ENCODE measurements at places on chromosomes 6 and 20.

DNA sequence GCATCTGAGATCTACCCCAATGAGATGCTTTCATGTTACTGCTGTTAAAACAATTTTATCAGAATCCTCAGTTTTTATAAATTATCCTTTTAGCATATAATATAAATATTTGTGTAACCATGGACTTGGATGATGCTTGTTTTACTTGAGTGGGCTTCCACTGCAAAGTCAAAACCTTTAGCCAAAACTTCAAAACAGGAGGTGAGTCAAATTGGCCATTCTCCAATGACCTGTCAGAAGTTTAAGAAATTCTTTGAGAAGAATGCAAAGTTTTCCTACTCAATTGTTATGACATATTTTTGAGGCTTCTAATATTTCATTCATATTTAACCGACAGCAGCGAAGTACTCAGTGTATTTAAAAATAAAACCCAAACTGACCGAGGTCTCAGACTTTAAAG lies 507.9 kb downstream of the EYS start:
- DNase-seq: no peak

GRCh38 chr6:148467926-148468325 lies 125.3 kb downstream of the SASH1 start:
- DNase-seq: no peak

GRCh38 chr6:119129148-119129967 lies 50.9 kb upstream of the FAM184A start:
- peak; percentile 47 for DNase-seq

DNA sequence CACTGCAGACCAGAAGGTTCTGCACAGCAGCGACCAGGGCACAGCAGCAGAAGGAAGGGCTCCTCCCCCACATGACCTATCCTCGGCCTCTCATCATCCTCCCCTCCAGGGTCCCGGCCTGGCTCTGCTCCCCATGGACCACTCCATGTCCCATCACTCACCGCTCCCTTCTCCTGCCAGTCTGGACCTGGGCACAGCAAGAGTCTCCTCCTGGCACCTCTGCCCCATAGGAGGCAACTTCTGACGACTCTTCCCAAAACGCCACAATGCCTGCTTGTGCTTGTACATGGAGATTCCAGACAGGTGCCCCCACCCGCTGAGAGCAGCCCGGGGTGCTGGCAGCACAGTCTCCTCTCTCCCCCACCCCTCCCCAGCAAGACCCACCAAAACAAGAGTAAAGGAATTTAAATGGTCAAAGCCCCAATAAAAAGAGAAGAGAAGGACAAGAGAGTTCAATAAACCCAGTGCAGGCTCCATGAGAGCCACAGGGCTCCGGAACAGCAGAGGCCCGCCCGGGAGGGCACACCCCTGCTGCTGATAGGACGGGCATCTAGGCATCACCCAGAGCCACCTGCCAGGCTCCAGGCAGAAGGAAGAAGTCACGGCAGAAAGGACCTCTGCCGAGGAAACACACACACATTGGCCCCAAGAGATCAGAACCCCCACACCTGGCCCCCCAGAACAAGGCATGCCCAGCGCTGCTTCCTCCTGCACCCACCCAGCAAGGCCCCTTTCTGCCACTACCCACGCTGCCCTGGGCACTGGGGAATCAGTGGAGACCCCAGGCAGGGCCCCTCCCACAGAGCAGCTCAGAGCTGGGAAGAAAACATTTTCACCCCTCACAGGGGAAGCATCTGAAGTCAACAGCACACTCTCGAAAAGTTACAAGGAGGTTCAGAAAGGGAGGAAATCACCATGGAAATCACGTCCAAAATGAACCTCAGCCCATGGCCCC lies 15.2 kb downstream of the TAF4 start:
- DNase-seq: no peak

- peak; percentile 35 for DNase-seq
Measured at GRCh38 chr20:24588725-24589340, 119.4 kb downstream of the SYNDIG1 start.

GRCh38 chr6:52507557-52508260 lies 69.2 kb downstream of the TRAM2 start:
- no peak for DNase-seq

GRCh38 chr6:27791182-27791943 lies 120.8 kb downstream of the OR2B2 start:
- DNase-seq: peak; percentile 35

DNA sequence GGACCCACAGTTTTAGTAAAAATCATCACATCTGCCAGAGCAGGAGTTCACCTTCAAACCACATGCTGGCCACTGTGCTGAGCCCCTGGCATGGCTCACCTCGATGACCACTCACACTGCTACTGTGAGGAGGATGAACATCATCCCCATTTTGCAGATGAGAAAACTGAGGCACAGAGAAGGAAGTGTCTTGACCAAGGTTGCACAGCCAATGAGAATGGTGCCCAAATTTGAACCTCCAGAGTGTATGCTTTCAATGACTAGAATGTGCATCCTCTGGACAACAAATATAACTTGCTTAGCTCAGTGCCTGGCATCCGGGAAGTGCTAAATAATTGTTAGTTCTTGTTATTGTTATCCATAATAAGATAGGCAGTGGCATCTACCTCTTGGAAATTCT lies 37.2 kb upstream of the FAM83D start:
- no peak for DNase-seq

DNA sequence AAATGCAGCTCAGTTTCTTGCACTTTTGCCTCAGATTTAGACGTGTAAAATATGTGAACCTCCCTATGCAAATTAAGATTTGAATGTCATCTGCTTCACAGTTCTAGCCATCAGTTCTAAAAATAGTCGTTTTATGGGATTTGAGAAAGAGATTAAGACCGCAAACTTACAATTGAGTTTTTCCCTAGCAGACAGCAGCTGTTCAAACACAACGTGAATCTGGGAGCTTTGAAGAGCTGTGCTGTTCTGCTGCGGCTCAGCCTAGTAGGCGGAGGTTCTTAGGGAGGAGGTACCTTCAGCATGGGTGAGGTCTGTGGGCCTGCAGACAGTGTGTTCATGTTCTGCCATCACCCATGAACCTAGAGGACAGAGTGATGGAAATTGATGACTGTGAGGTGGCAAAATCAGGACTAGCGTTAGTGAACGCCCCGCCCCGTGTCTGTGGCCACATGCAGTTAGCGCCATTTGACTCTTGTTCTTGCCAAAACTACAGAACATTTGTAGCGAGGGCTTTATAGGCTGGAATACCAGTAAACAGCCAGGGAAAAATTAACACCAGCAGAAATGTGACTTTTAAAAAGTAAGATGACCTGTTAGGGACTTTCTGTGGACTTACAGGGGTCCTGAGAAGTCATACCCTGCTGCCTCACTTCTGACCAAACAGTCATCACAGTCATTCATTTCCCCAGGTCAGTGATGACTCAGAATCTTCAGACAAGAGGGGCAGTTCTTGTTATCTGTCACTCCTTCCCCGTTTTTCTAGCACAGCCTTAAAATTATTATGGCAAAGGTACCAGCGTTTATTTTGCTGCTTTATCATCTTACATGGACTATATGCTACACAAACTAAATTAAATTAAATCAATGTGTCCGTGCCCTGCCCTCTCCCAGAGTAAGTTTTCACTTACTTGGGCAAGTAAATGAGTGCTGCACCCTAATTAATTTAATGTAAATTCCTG lies 84.3 kb upstream of the TMEM181 start:
- DNase-seq: peak; percentile 72

DNA sequence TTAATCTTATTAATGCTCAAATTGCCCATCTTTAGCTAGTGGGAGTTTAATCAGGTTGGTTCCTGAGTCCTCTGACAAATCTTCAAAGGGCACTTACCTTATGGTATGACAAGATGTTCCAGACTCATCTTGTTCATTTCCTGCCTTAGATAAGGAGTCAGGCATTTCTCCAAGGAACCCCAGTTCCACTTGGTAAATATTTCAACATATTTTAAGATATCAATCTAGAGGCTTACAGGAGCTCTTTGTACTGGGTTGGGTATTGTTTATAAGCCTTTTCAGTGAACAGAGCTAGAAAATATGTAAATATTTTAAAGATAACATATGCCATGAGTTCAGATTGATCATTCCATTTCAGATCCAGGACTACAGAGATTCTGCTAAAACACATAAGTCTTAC lies 159.8 kb downstream of the RCAN2 start:
- DNase-seq: no peak

GRCh38 chr20:52204136-52204535 lies 12.6 kb upstream of the ZFP64 start:
- no peak for DNase-seq

- DNase-seq: no peak
Measured at GRCh38 chr20:52041966-52042365, 149.6 kb downstream of the ZFP64 start.

DNA sequence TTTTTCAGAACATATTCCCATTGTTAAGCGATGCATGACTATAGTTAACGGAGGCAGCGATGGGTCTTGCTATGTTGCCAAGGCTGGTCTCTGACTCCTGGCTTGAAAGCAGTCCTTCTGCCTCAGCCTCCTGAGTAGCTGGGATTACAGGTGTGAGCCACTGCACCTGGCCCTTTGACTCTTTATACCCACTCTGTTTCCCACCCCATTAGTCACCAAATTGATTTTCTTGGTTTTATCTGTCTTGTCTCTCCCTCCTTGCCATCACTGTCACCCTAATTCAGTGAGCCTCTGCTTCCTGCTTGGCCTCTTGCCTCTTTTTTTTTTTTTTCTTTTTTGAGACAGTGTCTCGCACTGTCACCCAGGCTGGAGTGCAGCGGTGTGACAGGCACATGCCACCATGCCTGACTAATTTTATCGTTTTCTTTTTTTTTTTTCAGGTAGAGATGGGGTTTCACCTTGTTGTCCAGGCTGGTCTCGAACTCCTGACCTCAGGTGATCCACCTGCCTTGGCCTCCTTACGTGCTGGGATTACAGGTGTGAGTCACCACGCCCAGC lies 31.3 kb downstream of the ZFAND3 start:
- DNase-seq: no peak

DNA sequence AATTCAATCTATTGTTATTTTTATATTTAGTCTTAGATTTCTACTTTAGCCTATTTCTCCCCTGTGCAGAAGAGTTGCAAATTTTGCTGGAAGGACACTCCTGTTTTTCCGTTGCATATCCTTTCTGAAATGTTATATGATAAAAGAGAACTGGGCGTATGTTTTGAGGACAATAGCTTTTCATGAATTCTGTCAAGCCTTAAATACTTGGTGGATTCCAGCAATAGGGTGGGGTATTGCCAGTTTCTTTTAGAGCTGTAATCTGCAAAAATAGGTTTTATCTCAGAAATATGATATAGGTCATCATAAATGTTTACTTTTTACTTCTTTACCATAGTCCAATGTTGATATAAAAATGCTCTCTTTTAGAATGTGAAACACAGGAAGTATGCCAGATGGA lies 42.0 kb downstream of the VTA1 start:
- DNase-seq: no peak

DNA sequence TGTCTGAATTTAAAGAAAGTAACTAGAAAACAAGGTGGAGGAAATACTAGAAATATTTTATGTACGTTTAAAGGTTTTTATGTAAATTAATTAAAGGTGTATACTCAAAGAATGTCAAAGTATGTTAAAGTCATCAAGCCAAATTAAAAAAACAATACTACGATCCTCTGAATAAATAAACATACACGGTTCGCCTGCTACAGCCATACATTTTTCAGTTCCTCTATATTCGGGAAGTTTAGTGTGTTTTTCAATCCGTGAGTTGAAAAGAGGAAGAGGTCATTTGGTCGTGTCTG lies 626 bp downstream of the STX7 start:
- DNase-seq: no peak

DNA sequence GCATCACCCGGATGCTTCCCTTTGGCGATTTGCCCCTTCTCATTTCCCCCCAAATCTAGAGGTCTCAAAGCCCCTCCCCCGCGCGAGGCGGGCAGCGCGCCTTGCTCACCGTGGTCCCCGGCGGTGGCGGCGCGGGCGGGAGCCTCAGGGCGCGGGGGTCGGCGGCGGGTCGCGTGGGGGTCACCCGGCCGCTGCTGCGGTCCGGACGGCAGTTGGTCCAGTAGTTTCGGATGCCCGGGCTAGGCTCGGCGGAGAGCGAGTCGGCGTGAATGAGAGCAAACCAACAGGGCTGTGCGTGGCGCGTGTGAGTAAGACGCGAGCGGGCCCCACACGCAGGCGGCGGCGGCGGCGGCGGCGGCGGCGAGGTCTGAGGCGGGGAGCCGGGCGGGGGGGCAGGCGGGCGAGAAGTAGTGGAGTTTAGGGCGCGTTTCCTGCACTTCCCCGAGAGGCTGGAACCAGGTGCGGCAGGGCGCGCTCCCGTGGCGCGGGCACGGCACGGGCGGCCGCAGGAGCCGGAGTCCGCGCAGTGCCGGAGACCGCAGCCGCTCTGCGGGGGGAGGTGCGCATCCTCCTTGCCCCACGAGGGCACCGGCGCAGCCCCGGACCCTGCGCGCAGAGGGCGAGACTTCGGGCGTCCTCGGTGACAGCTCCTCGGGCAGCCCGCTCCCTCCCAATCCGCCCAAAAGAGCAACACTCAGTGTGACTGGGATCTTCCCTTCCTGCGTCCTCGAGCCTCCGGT lies 567 bp downstream of the HS3ST5 start:
- peak; percentile 65 for DNase-seq

- no peak for DNase-seq
Measured at GRCh38 chr20:31652917-31653396, 15.2 kb downstream of the COX4I2 start.

DNA sequence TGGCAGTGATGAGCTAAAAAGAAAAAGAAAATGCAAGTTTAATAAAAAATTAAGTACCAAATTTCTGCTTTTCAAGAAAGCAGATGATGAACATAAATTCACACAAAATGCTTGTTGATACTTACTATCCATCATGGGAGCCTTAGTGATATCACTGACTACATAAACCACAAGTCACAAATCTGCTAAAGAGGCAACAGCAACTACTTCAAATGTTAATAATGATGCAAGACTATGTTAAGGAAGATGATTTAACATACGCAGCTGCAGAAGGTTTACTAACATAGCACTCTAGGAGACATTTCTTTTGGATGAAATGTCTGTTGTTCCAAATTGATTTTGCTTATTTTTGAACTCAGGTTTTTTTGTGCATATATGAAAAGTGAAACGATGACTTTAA lies 18.6 kb downstream of the FYN start:
- DNase-seq: no peak

DNA sequence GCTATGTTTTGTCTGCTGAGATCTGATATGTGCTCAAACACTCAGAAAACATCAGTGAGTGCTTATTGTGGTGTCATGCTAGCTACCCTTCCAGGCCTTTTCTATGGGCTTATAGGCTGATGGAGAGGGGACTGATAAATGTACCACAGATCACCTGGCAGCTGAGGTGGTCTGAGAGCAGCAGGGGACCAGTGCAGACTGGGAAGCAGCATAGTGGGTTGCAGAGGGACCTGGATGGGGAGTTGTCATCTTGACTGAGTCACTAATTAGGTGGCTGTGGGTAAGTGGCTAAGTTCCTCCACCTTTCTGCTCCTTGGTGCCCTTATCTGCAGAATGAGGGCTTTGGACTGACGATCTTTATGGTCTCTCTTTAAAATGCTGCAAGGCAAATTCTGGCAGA lies 2.8 kb downstream of the TMEM200A start:
- no peak for DNase-seq

DNA sequence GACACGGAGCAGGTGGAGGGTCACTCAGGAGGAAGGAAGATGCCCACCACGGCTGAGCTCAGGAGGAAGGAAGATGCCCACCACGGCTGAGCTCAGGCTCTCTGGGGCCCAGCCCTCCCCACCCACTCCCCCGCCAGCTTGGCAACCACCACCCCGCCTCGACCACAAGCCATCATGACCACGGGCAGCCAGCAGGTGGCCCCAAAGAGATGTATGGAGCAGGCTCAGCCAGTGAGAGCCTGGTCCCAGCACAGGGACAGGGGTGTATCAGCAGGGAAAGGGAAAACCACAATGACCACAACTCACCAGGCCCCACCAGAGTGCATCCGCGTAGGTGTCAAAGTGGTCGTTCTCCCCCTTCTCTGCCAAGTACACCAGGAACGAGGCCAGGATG lies 30.4 kb downstream of the KCNQ2 start:
- DNase-seq: no peak

GRCh38 chr6:51901766-51902764 lies 185.3 kb downstream of the PKHD1 start:
- no peak for DNase-seq

Measured in putamen (tissue), 1 donor.